ENCODE measurements at places on chromosomes 16 and 17.

GRCh38 chr17:47967607-47968252, 3.2 kb upstream of the CDK5RAP3 start:
- DNase-seq, result no peak

GRCh38 chr16:55572439-55572838, 6.0 kb downstream of the CAPNS2 start:
- DNase-seq, result no peak

GRCh38 chr17:28901866-28902818, 737 bp downstream of the DHRS13 start:
- peak; percentile 74 for DNase-seq

GRCh38 chr16:67632415-67633172, 12.3 kb upstream of the CARMIL2 start:
- no peak for DNase-seq

- no peak for DNase-seq
Observed at GRCh38 chr16:63689068-63689467, 1432.8 kb downstream of the CDH11 start.

GRCh38 chr16:80569440-80570105, 28.8 kb downstream of the DYNLRB2 start:
- DNase-seq, result peak; percentile 72
